ENCODE measurements at places on chromosomes 7 and 10.

DNA sequence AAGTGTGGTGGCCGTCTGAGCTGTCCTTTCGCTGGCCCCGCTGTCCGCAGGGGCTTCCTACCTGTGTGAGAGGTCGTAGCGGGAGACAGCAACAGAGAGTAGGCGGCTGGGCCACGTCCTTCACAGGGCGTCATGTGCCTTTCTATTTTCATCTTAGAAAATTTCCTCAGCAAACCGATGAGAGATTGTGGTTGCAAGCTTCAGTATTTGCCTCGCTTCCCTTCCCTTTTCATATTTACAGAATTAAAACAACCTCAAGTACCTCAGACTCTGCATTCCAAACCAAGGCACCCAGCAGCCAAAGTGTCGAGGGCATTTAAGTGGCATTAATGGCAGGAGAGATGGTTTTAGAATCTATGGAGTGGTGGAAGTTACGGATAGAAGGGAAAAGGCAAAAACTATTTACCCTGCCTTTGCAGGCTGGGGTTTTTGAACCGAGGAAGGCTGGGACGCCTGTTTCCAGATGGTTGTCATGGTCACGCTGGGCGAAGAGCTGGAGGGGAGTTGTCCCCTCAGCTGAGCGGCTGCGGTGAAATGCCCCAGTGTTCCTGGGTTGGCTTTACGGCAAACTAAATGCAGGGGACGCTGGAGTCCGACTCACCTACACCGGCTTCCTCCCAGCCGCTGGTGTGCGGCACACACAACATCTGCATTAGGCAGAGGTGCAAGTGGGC is 41.9 kb downstream of the WIPI2 start:
- DNase-seq: no peak

- DNase-seq: no peak
Measured at GRCh38 chr7:33073243-33073642, 10.7 kb upstream of the NT5C3A start.

GRCh38 chr7:73881352-73882046 is 20.5 kb downstream of the TMEM270 start:
- DNase-seq: no peak

- DNase-seq: no peak
Measured at GRCh38 chr7:40248681-40249080, 113.9 kb downstream of the SUGCT start.

- no peak for DNase-seq
Measured at GRCh38 chr10:33459602-33460001, 125.1 kb upstream of the NRP1 start.
